Activated CD4-positive, alpha-beta T cell treated with anti-CD3 and anti-CD28 coated beads for 36 hours (primary cell): ENCODE measurements at places on chromosomes 6 and 20.
A peak's percentile ranks its signal among the peaks of the same experiment; 100 is the strongest.

DNA sequence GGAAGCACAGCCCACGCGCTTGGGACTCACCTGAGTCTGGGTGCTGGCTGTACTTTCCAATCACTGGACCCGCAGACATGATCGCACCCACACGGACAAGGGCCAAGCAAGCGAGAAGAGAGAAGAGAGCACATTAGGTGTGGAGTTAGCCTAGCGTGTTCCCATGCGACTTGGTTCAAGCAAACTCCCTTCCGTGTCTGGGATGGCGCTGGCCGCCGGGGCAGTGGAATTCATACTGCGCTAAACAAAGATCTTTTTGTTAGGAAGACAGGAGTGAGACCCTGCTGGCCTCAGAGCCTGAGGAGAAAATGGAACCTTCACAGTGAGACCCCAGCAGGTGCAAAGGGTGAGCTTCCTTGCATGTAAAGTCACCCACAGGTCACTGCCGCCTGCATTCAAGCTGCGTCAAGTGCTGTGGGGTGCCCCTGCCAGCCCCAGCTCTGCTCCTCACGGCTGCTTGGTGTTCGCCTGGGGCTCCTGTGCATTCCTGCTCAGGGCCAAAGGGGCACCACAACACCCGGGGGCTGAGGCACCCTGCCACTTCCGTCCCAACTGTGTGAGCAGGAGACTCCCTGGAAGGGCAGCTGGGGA is 26.4 kb downstream of the PSMG4 start:
- DNase-seq: no peak

- peak; percentile 71 for DNase-seq
These were observed 13.8 kb upstream of the GTF3C6 start for GRCh38 chr6:110944681-110945151.

DNA sequence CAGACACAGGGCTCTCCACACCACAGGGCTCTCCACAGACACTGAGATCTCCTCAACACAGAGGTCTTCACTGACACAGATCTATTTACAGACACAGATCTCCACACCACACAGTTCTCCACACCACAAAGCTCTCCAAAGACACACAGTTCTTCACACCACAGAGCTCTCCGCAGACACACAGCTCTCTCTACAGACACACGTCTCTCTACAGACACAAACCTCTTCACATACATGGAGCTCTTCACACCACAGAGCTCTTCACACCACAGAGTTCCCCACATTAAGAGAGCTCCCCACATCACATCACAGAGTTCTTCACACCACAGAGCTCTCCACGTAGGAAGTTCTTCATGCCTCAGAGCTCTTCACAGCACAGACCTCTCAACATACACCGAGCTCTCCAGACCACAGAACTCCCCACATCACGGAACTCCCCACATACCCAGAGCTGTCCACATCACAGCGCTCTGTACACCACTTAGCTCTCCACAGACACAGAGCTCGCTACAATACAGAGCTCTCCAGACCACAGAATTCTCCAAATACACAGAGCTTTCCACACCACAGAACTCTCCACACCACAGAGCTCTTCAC is 53.9 kb downstream of the ERMARD start:
- no peak for DNase-seq

GRCh38 chr20:13610184-13610583 is 28.5 kb downstream of the TASP1 start:
- peak; percentile 19 for DNase-seq

DNA sequence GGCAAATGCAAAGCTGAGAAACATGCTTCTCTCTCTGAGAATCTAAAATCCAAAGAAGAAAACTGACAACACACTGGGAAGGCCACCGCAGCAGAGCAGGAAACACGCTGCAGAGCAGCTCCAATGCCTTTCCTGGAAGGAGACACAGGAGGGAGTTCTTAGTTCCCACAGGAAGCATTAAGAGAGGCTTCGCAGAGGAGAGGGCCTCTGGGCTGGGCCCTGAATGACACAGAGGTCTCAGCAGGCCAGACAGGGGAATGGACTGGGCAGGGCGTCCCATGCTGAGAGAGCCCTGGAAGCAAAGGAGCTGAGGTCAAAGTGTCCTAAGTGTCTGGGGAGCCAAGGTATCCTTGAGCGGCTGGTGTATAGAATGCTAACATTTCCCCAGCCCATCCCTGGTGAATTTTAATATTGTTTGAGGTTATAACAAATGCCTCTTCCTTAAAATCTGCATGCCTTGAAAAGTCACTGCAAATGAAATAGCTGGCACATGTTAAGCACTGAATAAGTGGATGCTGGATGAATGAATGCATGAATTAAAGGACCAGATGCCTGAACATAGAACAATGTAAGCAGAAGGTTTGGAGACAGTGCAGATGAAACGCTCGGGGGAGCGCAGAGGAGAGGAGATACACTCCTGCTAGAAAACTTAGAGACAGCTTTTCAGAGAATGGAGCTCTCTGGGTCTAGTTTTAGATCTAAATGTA is 110.0 kb upstream of the SYNDIG1 start:
- DNase-seq: no peak

DNA sequence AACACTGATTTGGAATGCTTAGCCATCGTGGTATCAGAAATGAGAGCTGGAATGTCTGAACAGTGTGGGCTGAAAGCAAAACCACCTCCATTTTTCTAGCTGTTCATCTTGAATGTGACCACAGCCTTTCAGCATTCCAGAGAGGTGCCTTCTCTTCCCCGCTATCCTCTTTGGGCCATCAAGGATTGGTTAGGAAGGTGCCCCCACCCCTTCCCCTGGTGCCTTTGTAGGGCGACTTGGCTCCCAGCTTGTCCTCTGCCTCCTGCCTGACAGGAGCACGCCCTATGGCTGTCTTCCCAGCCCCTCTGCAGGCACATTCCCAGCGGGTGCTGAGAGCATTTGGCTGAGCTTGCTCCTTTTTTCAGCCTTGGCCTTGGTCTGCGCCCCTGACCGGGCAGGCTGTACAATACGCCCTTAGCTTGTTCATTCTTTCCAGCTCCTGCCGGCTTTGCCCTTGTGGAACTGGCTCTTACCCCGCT is 97.5 kb downstream of the ARMC2 start:
- no peak for DNase-seq
